ENCODE measurements at places on chromosomes 5 and 9. TPM values are rescaled to one million over a fixed set of nuclear protein-coding genes. Genes with fewer than 3 reads are reported as not detected.

The SOHLH1 gene
- total RNA-seq, result not detected

The C7 gene
- total RNA-seq, result 18.9 TPM

DNA sequence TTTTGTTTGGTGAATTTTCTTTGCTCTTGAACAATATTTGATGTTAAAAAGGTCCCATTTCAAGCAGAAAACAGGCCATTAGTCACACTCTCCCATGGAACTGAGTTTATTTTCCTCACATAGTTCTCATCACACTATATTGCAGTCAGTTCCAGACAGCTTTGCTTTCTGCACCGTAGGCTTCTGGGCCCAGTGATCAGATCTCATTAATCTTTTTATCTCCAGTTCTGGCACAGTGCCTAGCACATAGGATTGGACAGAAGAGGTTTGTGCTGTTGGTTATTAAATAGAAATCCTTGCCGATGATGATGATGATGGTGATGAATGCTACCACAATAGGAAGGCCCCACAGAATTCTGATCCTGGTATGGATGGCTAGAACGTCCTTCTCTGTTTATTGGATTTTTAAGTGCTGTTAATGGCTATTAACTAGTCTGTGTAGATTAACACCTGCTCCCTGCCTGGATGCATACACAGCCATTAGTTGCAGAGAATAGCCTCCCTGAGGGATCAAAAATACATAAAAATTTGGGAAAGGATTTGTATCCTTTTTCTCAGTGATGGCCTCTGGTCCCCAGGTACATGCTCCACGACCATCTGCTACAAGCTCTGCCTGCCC, 52.0 kb upstream of the NTRK2 start:
- no peaks in the 10 kb centered on the region for H3K36me3 ChIP-seq
- no peak overlapping the region for H3K4me3 ChIP-seq
- H3K4me1 ChIP-seq, result peaks cover 16% of the 10 kb centered on the region
- no peak for DNase-seq

DNA sequence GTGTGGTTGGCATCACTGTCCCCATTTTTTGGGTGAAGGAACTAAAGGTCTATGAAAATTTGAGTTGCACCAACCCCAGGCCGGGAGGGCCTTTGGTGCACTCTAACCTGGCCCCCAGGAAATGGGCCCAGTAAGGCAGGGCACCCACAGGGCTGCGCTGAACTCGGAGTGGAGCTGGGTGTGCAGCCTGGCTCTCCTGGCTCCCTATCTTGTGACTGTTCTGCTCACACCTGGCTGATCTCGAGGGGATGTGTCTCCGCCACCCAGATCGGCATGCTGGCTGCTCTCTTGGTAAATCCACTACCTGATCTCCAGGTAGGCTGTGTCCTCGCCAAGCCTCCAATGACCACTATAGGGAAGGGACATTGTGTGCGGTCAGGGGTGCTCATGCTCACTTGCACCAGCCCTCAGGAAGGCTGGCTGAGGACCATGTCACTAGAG, 259.8 kb downstream of the NSG2 start:
- no peak overlapping the region for H3K27ac ChIP-seq
- H3K4me1 ChIP-seq, result peaks cover 4% of the 10 kb centered on the region
- peaks cover 60% of the 10 kb centered on the region for H3K27me3 ChIP-seq
- DNase-seq, result peak; percentile 54
- no peaks in the 10 kb centered on the region for H3K36me3 ChIP-seq

- no peak for DNase-seq
- H3K36me3 ChIP-seq, result no peaks in the 10 kb centered on the region
- H3K4me1 ChIP-seq, result no peaks in the 10 kb centered on the region
- no peak overlapping the region for H3K4me3 ChIP-seq
- H3K27me3 ChIP-seq, result no peaks in the 10 kb centered on the region
- H3K27ac ChIP-seq, result no peak overlapping the region
These were observed 200.0 kb downstream of the ATP10B start for GRCh38 chr5:160651692-160652645.

GRCh38 chr5:175336781-175337180, 107.2 kb downstream of the DRD1 start:
- H3K27me3 ChIP-seq, result peaks cover 5% of the 10 kb centered on the region
- no peaks in the 10 kb centered on the region for H3K4me1 ChIP-seq
- no peak for DNase-seq
- H3K4me3 ChIP-seq, result no peak overlapping the region
- no peaks in the 10 kb centered on the region for H3K36me3 ChIP-seq

DNA sequence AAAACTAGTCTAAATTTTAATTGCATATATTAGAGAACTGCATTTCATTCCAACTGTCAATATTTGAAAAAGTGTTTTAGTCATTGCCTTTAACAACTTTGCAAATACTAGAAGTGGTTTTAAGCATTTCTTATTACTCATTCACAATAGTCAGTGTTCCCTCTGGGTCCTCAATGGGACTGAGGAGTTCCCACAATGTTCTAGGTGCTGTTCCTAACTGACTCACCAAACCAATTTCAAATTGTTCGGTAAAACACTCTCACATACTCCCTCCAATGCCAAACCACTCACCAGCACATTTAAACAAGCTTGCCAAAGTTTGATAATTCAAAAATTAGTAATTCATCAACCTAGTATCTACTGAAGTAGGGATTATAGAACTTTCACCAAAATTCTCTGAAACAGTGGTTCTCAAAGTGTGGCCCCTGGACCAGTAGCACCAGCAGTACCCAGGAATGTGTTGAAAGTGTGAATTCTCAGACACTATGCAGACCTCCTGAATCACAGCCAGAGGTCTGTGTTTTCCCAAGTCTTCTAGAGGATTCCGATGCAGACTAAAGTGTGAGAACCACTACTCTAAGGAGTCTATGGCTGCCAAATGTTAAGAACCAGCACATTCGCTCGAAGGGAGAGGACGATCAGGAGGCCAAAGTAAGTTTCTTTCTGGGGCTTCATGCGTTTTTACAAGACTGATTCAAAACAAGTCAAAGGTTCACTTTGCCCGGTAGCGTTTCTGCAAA, 72.8 kb downstream of the APBA1 start:
- H3K27me3 ChIP-seq, result no peaks in the 10 kb centered on the region
- no peak overlapping the region for H3K4me3 ChIP-seq
- H3K27ac ChIP-seq, result no peak overlapping the region
- H3K36me3 ChIP-seq, result no peaks in the 10 kb centered on the region

- peaks cover 10% of the 10 kb centered on the region for H3K27me3 ChIP-seq
- no peak overlapping the region for H3K4me3 ChIP-seq
- no peak overlapping the region for H3K27ac ChIP-seq
- H3K36me3 ChIP-seq, result no peaks in the 10 kb centered on the region
- DNase-seq, result no peak
These were observed 289.2 kb upstream of the PCSK5 start for GRCh38 chr9:75601280-75601679.

- H3K36me3 ChIP-seq, result no peaks in the 10 kb centered on the region
- H3K4me1 ChIP-seq, result no peaks in the 10 kb centered on the region
- H3K27ac ChIP-seq, result no peak overlapping the region
- no peak overlapping the region for H3K4me3 ChIP-seq
These were observed 30.2 kb upstream of the CEP72 start for GRCh38 chr5:581941-582340.

GRCh38 chr9:134585021-134585561, 56.5 kb upstream of the COL5A1 start:
- H3K4me3 ChIP-seq, result no peak overlapping the region
- H3K27me3 ChIP-seq, result peaks cover 4% of the 10 kb centered on the region
- H3K4me1 ChIP-seq, result no peaks in the 10 kb centered on the region
- no peaks in the 10 kb centered on the region for H3K36me3 ChIP-seq

DNA sequence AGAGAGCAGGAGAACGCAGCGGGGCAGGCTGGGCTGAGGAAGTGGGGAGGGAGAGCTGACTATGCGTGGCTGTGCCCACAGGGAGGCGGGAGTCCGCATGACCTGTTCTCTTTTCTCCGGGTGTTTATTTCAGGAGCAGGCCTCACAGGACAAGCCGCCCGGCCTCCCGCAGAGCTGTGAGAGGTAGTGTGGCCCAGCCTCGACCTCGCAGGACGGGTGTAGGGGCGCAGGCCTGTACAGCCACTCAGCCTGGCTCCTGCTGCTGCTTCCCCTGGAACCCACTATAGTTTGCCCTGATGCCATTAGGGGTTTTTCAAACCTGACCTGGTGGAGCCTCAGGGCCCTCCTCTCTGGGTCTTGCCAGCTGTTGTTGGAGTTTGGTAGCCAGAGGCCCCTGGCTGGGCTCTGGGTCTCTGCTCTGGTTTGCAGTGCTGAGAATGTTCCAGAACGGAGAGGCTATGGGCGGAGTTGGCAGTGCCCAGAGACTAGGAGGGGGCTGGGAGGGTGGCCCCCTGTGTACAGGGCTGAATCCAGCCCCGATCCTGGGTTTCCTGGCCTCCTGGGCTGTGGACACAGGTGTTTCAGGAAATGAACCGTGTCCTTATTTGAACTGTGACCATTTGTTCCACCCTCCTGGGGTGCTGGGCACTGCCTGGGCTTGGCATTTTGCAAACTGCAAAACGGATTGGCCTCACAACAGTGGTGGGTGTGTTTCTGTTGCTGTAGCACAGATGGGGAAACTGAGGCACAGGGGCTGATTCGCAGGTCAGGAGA, 78.8 kb downstream of the WNK2 start:
- peak; percentile 60 for DNase-seq
- no peaks in the 10 kb centered on the region for H3K36me3 ChIP-seq
- no peak overlapping the region for H3K27ac ChIP-seq
- no peaks in the 10 kb centered on the region for H3K27me3 ChIP-seq
- no peaks in the 10 kb centered on the region for H3K4me1 ChIP-seq
- no peak overlapping the region for H3K4me3 ChIP-seq

DNA sequence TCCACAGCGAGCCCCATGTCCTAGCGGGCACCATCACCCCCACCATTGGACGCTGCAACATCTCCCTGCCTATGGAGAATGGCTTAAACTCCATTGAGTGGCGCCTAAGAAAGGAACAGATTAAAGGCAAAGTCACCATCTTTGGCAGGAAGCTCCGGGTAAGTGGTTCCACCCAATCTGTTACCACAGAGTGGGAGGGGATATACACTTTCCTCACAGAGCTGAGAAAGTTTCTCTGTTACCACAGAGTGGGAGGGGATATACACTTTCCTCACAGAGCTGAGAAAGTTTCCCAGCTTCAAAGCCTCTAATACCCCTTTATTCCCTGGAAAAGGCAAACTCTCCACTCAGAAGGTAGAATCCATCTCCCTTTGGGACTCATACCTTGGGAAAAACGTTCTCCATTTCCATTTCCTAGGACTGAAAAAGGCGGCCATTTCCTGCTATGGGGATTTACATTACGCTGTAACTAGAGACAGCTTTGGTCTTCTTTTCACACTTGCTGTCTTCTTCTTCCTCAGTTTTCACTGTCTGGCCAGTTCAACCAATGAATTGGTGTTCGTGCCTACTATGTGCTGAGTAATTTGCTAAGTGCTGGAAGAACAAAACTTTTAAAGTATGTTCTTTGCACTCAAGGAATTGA, 63.4 kb upstream of the WWC1 start:
- no peaks in the 10 kb centered on the region for H3K27me3 ChIP-seq
- H3K36me3 ChIP-seq, result peaks cover 20% of the 10 kb centered on the region
- no peak overlapping the region for H3K27ac ChIP-seq

DNA sequence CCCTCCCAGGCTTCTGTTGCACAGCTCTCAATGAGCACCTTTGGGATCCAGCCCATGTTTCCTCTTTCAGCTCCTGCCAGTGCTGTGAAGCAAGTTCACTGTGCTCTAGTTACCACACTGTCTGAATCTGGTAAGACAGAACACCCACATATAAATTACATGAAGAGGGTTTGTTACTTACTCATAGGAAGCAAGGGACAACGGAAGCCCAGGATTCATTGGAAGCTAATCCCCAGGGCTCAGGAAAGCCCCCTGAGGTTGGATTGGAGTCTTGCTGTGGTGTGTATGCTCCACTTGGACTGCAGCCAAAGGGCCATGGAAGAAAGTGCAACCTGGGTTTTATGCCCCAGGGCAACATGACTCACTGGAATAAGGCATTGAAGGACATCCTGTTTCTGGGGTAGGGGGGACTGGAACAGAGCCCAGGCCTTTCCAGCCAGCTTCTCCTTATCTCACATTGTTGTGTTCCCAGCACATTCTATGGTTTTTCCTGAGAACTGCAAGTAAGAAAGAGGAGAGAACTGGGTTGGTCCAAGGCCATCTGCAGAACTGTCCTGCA, 15.6 kb upstream of the CLK4 start:
- no peaks in the 10 kb centered on the region for H3K36me3 ChIP-seq
- H3K4me1 ChIP-seq, result no peaks in the 10 kb centered on the region
- no peaks in the 10 kb centered on the region for H3K27me3 ChIP-seq
- no peak overlapping the region for H3K4me3 ChIP-seq

DNA sequence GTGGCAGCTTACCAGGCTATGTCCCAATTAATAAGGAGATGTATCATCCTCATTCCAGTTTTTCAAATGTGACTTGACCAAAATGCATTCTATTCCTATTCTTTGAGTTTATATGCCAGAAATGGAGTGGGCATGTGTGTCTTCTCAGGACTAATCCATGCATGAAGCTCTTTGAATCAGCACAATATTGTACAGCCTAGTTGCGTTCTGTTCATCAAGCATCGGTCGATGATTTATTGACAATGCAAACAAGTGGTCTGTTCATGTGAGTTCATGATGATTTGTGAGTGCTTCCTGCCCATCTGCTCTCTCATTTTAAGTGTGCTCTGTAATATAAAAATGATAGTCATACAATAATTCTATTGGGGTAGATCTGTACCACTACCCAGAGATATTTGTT, 48.3 kb downstream of the PALM2AKAP2 start:
- no peaks in the 10 kb centered on the region for H3K27me3 ChIP-seq
- no peak overlapping the region for H3K27ac ChIP-seq
- H3K4me1 ChIP-seq, result peaks cover 5% of the 10 kb centered on the region

- peaks cover 7% of the 10 kb centered on the region for H3K4me1 ChIP-seq
- no peak overlapping the region for H3K27ac ChIP-seq
- H3K27me3 ChIP-seq, result no peaks in the 10 kb centered on the region
- no peak for DNase-seq
- no peak overlapping the region for H3K4me3 ChIP-seq
- H3K36me3 ChIP-seq, result no peaks in the 10 kb centered on the region
These were observed 107.3 kb upstream of the PTGER4 start for GRCh38 chr5:40572391-40572790.

- H3K36me3 ChIP-seq, result peaks cover 6% of the 10 kb centered on the region
- H3K27ac ChIP-seq, result peak overlapping the region; percentile 31
- H3K27me3 ChIP-seq, result no peaks in the 10 kb centered on the region
- H3K4me1 ChIP-seq, result peaks cover 83% of the 10 kb centered on the region
- H3K4me3 ChIP-seq, result no peak overlapping the region
- DNase-seq, result no peak
These were observed 48.6 kb downstream of the SHB start for GRCh38 chr9:38020151-38021076.

GRCh38 chr5:123209502-123210027, 120.5 kb downstream of the PRDM6 start:
- H3K36me3 ChIP-seq, result no peaks in the 10 kb centered on the region
- H3K4me3 ChIP-seq, result no peak overlapping the region
- DNase-seq, result no peak
- no peak overlapping the region for H3K27ac ChIP-seq

DNA sequence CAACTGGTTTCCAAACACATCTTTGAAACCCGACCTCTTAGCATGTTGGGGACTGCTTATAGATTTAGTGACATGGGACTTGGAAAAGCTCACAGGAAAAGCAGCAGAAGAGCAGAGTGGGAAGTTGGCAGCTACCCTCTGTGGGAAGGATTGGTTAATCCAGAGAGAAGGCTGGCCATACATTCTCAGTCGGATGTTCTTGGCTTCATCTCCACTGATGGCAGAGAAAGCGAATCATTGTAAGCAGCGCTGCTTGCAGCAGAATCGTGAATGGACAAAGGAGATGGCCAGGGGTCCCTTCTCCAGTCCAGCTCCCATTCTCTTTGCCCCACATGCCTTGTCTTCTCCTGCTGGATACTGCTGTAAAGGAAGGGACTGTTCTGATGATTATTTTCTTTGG, 62.7 kb downstream of the MEGF10 start:
- H3K36me3 ChIP-seq, result no peaks in the 10 kb centered on the region
- H3K27me3 ChIP-seq, result no peaks in the 10 kb centered on the region
- no peak overlapping the region for H3K27ac ChIP-seq
- H3K4me3 ChIP-seq, result no peak overlapping the region
